Tibial nerve (tissue), 4 donors: ENCODE measurements at places on chromosomes 4 and X. TPM values are rescaled to one million over a fixed set of nuclear protein-coding genes. Genes with fewer than 3 reads are reported as not detected.

DNA sequence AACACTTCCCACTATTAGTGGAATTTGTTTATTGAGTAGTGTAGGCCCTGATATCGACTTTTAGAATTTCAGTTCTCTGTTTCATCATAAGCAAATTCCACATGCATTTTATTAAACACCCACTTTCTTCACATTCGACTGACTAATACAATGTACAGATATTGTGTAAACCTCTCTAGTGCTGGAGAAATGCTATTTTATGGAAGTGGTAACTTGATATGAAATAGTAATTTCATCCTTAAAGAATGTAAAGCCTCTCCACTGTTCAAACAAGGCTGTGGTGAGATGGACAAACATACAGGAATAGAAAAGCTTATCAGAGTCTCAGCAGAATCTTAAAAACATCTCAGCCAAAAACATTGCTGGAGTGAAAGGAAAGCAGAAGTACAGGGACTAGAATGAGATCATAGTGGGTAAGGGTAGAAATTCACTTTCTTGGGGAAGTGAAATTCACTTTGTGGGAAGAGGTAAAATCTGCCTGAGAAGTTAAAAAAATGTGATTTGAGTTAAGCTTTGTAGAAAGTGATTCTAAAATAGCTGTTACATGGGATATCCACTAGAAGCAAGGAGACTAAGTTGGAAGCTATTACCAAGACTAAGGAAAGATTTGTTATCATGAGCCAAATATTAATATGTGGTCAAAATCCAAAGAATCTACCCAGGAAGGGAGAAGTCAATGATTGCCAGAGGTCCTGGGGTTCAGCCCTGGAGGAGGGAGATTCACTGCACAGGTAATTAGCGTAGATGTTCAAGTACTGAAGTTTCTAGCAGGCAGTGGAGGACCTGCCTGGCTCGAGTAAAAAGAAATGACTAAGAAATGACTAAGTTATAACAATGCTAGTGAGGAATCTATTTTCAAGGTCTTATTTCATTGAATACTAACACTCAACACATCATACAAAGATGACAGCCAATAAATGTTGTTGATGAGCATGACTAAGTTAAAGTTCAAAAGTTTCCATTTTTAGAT is 398.3 kb upstream of the FAM47C start:
- H3K4me1 ChIP-seq: no peaks in the 10 kb centered on the region
- H3K4me3 ChIP-seq: no peak overlapping the region
- H3K27me3 ChIP-seq: no peaks in the 10 kb centered on the region
- no peaks in the 10 kb centered on the region for H3K36me3 ChIP-seq

DNA sequence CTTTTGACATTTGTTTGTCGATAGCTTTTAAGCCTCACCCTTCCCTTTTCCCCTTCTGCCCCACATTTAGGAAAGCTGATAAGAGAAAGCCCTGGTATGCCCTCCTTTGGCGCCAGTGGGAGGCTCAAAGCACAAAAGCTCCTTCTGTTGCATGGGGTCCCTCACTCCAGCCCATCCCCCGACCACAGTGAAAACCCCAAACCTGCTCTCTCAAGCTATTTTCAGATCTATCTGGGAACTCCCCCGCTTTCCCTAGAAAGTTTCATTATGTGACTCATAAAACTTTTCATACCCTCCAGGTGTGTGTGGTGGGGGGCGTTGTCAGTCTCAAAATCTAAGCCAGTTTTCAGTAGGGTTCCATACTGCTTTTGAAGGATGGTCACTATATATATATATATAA is 259.0 kb upstream of the PCDH7 start:
- no peak for DNase-seq
- no peak overlapping the region for H3K4me3 ChIP-seq
- no peaks in the 10 kb centered on the region for H3K36me3 ChIP-seq
- H3K27ac ChIP-seq: no peak overlapping the region
- H3K27me3 ChIP-seq: no peaks in the 10 kb centered on the region

DNA sequence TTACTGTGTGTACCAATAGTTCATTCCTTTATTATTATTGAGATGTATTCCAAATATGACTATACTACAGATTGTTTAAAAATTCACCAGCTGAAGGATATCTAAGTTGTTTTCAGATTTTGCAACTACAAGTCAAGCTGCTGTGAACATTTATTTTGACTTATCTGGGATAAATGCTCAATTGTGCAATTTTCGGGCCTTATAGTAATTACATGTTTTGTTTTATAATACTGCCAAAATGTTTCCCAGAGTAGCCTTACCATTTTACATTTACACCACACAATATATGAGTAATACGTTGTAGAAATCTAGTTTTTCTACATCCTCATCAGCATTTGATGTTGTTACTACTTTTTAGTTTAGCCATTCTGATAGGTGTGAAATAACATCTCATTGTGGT is 179.6 kb downstream of the ANTXR2 start:
- no peak for DNase-seq
- H3K4me3 ChIP-seq: no peak overlapping the region
- H3K4me1 ChIP-seq: no peaks in the 10 kb centered on the region
- no peaks in the 10 kb centered on the region for H3K36me3 ChIP-seq

DNA sequence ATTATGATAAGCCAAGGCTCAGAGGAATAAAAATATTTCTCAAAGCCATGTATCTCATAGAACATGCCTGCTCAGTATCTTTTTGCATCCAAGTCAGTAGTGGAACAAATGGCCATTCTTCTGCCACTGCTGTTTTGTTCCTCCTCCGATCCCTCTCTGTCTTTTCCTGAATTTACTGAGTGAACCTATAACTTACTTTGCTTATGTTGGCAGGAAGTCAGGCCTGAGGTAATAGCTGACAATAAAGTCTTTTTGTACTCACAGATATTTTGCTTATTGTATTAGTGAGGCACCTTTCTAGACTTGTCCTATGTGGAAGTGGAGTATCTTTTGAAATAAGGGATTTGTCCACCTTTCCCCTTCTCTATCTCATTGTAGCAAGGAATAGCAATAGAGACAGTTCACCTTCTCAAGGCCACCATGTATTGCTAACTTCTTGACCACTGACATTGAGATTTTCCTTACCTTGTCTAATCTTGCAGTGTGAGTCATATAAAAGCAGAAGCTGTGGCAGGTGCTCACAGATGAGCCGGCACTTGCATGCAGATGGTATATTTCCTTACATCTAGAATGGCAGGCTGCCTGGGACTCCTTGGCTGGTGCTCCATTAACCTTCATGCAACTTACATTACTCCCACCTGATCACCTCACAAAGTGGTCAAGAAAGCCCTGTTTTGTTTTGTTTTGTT is 68.2 kb downstream of the AGTR2 start:
- H3K36me3 ChIP-seq: no peaks in the 10 kb centered on the region
- H3K27me3 ChIP-seq: no peaks in the 10 kb centered on the region
- H3K4me3 ChIP-seq: no peak overlapping the region
- no peaks in the 10 kb centered on the region for H3K4me1 ChIP-seq
- no peak for DNase-seq

Gene CT45A5
- total RNA-seq: not detected

Gene ARX
- not detected for total RNA-seq

Gene ARHGAP4
- total RNA-seq: 33.0 TPM
